HuH-7.5 (cell line): ENCODE measurements at places on chromosomes 1 and 21.

- no peak for DNase-seq
Observed at GRCh38 chr1:215397843-215398242, 169.3 kb upstream of the KCTD3 start.

GRCh38 chr1:22975694-22976093 lies 3.0 kb upstream of the LACTBL1 start:
- no peak for DNase-seq

DNA sequence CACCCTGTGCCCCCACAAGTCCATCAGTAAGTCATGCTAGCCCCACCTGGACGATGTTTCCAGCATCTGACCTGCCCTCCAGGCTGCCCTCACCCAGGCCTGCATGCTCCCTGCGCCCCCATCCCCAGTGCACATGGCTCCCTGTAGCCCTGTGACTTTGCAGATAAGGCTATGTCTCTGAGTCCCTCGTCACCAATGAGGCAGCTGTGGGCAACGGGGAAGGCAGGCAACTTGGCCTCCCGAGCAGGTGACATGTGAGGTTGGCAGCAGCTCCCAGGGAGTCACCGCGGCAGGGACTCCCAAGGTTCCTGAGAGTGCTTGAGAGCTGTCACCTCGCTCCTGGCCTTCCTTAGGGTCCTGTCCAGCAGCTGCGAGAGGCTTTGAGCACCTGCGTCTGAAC lies 32.4 kb upstream of the AGPAT3 start:
- no peak for DNase-seq

- DNase-seq: no peak
Observed at GRCh38 chr1:47724432-47724999, 272.7 kb downstream of the TRABD2B start.

DNA sequence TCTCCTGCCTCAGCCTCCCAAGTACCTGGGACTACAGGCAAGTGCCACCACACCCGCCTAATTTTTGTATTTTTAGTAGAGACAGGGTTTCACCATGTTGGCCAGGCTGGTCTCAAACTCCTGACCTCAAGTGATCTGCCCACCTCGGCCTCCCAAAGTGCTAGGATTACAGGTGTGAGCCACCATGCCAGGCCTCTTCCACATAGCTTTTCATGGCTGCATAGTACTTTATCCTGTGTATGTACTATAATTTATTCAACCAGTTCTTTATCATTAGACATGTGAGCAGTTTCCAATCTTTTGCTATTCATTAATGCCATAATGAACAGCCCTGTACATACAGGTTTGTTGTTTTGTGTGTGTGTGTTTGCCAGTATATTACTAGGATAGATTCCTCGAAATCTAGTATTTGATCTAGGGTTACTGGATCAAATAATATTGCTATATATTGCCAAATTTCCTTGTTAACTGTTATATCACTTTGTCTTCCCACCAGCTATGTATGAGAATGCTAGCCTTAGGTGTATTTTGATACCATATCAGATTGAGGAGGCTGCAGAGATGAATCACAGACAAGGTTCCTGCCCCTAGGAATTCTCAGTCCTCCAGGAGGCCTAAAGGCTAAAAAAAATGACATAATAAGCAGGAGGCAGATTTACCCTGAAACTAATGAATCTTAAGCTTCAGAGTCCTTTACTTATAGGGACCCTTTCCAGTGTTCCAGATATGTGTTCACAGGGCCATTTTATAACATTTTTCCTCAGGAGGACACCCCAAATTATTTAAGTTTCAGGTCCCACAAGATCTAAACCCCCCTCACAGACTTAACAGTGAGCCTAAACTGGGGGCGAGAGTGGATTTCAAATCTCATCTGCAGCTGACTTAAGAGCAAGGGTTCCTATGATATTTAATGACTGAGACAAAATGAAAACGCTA lies 2.1 kb upstream of the PDIK1L start:
- no peak for DNase-seq

GRCh38 chr1:54835970-54836369 lies 34.8 kb upstream of the TTC22 start:
- no peak for DNase-seq

- DNase-seq: no peak
Observed at GRCh38 chr1:221849897-221850296, 108.0 kb upstream of the DUSP10 start.

DNA sequence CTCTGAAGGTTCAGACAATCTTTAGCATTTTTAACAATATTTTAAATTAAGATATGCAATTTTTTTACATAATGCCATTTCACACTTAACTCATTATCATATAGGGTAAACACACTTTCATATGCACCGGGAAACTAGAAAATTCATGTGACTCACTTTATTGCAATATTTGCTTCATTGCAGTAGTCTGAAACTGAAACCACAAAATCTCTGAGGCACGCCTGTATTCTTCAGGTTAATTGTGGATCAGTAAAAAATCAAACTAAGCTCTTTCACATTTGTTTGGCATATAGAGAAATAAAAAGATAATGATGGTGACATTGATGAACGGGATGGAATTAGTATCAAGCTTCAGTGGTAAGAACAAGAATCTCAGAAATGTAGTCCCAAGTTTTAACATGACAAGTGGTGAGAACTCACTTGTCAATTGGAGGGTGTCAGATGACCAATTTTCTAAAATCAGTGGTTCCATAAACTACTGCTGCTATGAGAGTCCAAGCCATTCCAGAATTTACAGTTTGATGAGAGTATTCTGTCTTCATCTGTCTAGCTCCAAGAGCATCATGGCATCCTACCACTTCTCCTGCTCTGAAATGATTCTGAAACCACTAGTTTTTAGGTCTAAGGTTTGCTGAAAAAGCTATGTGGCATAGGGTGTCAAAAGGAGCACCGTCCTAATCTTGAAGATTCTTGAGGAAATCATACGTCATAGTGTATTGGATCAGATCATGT lies 281.0 kb downstream of the PTPRC start:
- no peak for DNase-seq
